ENCODE measurements at places on chromosomes 7 and 10.

- peak; percentile 52 for DNase-seq
Measured at GRCh38 chr7:21338728-21339164, 89.1 kb upstream of the SP4 start.

DNA sequence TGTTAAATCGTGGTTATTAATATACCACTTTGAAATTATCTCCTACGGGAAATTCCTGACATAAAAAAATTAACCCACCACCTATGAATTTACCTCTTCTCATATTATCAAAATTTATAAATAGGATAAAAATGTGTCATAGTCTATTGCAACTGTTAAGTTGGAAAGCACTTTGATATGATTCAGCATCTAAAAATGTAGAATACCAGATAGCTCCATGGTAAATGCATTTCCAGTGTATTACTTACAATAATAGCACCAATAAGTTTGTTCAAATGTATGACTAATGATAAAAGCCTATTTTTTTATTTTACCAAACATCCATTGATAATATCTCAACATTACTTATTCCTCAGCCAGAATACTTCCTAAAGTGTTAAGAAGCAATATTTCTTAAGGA lies 13.6 kb upstream of the KCND2 start:
- no peak for DNase-seq

GRCh38 chr10:12237265-12238220 lies 41.6 kb downstream of the CDC123 start:
- no peak for DNase-seq

DNA sequence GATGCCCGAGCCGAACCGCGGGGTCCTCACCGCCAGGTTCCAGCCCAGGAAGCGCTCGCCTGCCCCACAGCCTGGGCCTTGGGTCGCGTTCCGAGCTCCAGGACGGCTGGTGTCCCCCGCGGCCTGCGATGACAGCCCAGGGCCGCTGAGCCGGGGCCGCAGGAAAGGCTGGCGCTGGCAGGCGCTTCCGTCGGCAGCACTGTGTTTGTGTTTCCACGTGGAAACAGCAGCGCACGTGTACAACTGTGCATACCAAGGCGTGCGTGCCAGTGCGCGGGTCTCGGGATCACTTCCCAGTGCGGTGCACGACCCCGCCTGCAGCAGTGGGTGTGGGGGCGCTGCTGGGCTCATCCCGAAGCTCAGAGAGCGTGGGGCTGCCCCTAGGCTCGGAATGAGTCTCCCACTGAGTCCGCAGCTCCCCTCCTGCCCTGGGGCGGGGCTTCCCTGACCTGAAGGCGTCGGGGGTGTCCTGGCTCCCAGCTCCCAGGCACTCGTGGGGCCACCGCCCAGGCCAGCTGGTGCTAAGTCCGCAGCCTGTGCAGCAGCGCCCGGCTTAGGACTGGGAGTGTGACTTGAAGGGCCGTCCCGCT lies 17.2 kb downstream of the AP5Z1 start:
- DNase-seq: peak; percentile 12

DNA sequence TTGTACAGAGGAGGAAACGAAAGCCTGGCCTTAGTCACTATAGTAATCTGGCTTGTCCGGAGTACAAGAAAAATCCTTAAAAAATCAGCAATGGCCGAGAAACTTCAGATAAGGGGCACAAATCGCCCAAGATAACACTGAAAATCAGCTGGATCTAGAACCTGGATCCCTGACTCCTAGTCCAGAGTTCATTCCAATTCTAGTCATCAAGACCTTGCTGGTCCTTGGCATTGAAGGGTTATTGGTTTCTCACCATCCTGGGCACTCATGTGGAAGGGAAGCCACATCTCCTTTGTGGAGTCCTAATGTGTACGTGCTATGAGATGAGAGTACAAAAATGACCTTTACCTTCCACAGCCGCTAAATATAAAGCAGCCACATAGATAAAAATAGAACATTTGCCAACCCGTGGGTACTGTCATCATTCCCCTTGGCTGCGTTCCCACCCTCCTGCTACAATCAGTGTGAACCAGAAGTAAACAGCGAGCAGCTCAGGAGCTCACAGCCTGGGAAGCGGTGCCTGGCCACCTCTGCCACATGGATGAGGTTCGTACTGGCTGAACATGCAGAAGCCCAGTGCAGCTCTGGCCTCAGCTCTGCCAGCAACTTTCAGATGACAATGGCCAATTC lies 116.0 kb upstream of the PDLIM1 start:
- DNase-seq: no peak

DNA sequence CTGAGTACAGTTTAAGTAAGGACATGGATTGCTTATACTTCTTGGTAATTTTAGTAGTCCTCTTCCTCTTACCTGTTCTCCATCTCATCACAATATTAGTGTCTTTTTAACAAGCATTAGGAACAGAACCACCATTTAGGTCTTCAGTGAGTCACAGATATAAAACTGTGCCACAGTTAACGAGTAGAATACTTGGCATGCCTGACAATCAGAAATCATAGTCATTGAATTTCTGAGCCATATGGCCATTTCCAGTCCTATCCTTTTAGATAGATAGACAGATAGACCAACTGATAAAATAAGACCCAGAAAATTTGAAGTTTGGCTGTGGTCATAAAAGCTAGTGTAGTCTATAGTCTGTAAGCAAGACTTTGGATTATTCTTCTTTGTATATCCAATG lies 71.1 kb downstream of the GBF1 start:
- DNase-seq: no peak

- no peak for DNase-seq
Measured at GRCh38 chr10:109624939-109625338, 298.4 kb downstream of the XPNPEP1 start.

DNA sequence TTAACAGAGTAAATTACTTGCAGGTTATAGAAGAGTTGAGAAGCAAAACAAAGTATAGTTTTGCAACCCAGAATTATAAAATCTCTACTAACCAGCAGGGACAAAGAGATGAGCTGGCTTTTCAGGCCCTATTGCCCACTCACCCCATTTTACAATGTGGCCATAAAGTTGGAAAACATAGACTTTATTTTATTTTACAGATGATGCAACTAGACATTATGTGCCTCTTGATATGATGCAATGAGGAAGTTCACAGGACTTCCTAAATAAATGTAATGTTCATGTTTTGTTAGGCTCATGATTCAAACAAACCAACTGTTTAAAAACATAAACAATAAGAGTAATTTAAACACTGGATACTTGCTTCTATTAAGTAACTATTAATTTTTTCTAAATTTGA lies 141.1 kb upstream of the WNT16 start:
- no peak for DNase-seq

GRCh38 chr10:61112771-61113170 lies 168.8 kb upstream of the RHOBTB1 start:
- DNase-seq: no peak

- peak; percentile 76 for DNase-seq
Measured at GRCh38 chr7:98841179-98841997, 28.4 kb downstream of the TMEM130 start.
